Left renal cortex interstitium (tissue), 4 donors: ENCODE measurements at places on chromosomes 3 and 15.

- no peak for DNase-seq
Observed at GRCh38 chr3:71258116-71258515, 325.4 kb downstream of the FOXP1 start.

DNA sequence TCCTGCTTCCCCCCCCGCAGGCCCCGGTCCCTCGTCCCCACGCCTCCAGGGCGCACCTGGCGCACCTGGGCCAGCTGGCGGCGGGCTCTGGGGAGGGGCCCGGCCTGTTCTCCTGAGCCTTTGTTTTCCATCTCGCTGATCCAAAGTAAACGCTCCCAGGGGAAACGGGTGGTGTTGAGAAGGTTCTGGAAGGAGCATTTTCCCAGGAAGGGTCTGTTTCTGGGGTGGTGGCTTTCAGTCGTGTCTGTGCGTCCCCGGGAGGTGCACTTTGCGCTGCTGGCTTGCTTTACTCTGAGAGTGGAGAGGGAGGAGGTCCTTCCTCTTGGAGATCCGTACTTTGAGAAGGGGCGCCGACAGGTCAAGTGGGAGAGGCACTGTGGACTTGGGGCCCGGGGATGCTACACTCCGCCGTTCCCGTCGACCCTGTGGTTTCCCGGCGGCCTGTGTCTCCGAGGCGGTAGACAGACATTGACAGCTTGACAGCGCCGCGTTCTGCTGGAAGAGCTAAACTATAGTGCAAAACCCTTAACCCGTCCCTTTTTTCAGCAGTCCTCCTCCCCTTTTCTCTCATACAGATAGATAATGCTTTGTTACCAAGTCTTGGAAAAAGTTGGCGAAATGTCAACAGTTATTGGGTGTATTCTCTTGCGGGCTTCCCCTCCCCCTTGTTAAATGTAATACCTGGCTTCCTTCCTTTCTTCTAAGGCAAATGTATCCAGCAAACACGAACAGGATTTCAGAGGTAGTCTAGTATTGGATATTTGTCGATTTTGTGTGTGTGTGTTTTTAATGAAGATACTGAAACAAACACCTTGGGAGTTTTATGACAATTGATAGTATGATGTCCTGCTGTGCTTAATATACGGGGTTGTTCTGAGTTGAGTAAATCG, 6.5 kb downstream of the TPM1 start:
- DNase-seq: no peak

DNA sequence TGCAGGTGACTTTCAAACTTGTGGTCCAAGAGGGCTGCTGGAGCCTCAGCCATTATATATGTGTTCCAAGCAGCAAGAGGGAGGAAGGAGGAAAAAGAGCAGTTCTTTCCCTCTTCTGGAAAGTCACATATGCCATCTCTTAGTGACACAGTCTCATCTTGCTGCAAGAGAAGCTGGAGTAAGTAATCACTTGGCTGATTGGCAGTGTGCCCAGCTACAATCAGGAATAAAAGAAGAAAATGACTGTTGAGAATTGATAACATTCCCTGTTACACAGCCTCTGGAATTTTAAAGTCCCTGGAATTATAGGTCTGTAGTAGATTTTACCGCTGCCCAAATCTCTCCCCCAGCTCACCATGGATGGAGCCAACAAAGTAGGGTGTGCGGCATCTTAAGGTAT, 31.4 kb upstream of the LYZL4 start:
- DNase-seq: no peak

DNA sequence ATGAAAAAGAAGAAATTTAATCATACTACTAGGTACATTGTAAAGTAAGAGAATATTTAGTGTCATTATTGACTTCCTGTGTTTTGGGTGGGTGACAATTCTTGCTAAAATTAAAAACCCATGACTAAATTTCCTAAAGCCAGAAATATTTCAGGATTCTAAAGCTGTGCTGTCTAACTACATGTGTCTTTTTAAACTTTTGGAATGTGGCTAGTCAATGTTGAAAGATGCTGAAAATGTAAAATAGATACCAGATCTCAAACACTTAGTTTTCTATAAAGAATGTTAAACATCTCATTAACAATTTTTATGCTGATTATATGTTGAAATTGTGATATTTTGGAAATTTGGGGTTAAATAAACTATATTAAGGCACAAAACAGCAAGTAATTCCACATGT, 308.9 kb upstream of the TMCO5A start:
- no peak for DNase-seq

DNA sequence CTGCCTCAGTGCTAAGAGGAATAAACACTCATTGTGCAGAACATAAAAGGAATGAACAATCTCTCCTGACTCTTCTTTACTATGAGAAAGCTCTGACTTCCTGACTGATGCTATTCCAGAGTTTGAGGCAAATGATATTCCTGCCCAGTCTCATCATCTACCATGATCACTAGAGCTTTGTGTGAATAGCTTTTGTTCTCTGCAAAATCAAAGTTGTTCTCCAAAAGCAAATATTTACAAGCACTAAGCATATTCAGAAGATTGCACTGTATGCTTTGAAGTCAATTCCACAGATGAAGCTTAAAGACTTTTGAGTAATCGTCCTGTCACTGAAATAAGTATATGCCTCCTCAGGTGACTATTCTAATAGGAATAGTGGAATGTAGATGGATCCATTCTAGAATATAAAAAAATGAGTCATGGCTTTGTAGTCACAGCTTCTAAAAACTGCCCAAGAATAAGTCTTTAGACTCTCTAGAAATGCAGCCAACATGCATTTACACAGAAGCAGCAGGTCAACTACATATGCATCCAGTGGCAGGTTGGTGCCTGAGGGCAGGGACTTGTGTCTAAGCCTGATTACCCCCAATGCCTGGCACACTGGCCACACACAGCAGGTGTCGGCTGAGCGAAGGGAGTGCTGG, 34.6 kb downstream of the TNFAIP8L3 start:
- DNase-seq: no peak

GRCh38 chr3:101809178-101810021, 30.4 kb downstream of the NXPE3 start:
- DNase-seq: no peak

GRCh38 chr3:62462104-62462762, 88.9 kb upstream of the FEZF2 start:
- DNase-seq: no peak

DNA sequence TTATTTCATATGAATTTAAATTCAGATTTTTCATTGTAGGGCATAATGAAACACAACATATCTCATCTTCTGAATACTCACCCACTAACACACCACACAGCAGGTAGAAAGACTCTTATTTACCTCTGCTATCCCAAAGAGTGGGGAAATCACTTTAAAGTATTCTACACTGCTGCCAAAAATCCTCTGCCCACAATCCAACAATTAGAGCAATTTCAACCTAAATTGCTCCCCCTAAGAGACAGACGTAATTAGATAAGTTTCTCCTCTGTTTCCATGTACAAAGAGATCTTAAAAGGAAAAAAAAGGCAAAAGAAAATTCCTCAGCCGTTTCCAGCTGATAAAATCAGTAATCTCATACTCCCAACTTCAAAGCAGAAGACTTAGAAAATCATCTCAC, 331.8 kb downstream of the ERC2 start:
- DNase-seq: no peak

- DNase-seq: no peak
Observed at GRCh38 chr15:32886459-32886858, 168.7 kb downstream of the GREM1 start.

- no peak for DNase-seq
Observed at GRCh38 chr3:16761571-16761970, 123.2 kb upstream of the PLCL2 start.

DNA sequence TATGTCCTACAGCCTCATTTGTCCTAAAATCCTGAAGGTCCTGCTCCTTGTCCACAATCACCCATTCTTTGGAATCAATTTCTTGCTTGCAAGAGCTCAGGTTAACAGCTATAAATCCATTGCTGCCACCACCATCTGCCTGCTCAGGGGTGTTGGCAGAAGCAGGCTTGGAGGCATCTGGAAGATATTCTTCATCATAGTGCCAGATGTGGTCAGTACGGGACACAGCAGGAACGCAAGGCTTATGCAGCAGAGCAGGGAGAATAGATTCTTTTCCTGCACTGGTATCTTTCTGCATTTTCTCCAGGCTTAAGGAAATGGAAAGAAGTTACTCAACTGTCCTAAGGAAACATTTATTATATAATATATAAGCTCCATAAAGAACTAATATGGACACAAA, 38.5 kb upstream of the CDAN1 start:
- DNase-seq: no peak

DNA sequence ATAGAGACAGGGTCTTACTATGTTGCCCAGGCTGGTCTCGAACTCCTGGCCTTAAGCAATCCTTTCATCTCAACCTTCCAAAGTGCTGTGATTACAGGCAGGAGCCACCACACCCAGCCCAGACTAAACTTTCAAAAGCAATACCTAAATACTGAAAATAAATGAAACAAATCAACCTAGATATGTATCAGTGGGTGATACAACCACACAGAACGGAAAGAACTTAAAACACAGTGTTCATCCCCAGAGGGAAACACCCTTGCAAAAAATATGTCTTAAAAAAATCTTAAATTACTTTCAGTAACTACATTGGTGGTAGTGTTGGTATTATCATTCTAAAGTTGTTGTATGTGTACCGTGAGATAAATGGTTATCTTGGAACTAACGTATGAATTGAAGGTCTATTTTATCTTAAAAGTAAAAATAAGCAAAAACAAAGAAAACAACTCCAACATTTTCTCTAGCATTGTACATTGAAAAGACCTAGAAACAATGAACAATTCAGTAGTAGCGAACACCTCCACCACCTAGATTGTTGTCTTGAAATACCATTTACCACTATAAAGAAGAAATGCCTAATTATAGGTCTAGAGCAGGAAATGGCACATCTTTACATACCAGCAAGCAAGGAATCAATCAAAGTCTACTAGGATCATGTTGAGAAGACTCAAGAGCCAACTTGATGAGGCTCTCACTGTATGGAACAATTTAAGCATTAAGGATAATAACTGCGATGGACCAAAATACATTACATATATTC, 24.7 kb downstream of the SLTM start:
- DNase-seq: no peak
